ENCODE measurements at places on chromosomes 6 and 20.

DNA sequence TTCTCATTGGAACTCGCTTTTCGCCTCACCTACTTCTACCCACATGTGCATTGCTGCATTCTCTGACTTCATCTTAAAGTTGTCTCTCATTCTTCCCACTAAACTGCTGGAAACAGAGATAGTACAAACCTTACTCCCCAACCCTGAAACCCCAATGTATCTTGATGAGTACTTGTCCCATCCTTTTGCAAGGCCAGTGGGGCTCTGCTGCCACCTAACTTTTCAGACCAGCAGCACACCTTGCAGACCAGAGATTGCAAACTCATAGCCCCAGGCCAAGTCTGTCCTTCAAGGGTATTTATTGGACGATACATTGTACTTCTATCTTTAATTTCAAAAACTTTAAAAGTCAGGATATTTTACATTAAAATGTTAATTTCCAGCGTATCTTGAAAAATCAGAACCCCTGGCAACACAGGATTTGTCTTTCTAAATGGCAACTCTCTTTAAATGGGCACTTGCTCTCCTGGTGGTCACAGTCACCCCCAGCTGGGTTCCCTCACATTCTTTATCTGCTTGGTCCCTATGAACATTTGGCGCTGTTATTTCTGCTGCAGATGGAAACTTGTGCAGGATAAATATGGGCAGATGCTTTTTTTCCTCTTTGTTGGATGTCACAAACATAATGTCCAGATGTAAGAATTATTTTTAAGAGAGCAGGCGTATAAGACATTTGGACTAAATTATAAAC, 83.9 kb downstream of the SOD2 start:
- DNase-seq: no peak

DNA sequence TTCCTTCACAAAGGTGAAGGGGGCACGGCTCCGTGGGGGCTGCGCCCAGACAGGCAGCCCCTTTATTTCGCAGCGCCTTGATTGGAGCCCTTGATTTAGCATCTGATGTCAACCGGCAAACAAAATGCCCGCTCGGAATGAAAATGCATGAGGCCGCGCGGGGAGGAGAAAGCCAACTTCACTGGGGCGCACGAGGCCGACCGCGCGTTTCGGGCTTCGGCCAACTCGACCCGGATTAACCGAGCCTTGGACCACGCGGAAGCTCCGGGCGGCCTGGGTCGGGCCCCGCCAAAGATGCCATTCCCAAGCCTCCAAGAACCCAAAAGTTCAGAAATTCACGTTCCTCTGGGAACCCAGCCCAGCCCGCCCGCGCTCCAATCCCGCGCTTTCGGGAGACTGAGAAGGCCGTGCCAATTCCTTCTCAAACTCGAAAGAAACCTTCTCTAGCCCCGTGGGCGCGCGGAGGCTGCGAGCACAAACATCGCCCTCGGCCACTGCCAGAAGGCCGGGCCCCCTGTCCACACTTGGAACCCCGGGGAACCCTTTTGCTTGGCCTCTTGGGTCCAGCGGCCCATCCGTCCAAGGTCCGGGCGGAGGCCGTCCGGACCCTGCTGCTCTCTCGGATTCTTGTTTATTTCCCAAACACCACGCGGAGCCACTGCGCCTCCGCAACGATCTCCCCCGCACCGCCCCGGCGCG, 879 bp upstream of the INSM1 start:
- DNase-seq: no peak

GRCh38 chr6:19983374-19983773, 146.2 kb downstream of the ID4 start:
- no peak for DNase-seq

DNA sequence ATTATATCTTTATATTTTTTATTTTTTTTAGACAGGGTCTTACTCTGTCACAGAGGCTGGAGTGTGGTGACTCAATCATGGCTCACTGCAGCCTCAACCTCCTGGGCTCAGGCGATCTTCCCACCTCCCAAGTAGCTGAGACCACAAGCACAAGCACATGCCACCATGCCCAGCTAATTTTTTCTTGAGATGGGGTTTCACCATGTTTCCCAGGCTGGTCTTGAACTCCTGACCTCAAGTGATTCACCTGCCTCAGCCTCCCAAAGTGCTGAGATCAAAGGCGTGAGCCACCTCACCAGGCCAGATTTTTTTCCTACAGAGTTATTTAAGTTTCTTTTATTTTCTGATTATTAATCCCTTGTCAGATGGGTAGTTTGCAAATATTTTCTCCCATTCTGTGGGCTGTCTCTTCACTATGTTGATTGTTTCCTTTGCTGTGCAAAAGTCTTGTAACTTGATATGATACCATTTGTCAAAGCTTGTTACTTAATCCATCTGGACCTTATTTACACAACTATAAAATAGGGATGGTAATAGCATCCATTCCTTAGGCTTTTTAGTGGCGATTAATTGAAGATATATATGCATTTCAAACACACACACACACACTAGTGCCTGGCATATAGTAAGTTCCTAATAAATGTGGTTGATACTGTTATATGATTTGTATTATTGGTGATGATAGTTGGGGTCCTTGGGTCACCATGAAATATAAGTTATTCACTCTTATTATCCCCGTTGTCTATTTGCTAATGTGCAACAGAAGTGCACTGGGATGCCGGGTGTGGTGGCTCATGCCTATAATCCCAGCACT, 187.1 kb downstream of the BCAS1 start:
- DNase-seq: no peak

DNA sequence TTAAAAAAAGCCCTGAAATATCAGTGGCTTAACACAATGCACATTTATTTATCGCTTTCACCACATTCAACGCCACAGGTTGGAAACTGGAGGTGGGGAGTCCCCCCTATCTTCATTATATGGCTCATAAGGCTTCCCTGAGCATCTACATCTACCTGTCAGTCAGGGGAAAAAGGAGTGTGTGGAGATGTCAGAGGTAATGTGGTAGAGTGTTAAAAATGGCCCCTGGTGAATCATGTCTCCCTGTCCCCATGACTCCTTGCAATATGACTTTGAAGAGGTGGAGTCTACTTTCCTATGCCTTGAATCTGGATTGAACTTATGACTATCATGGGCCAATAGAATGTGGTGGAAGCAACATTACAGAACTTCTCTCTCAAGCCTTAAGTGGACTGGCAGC, 65.5 kb upstream of the BTBD3 start:
- DNase-seq: no peak

GRCh38 chr6:34385793-34386195, 6.7 kb downstream of the NUDT3 start:
- DNase-seq: no peak

DNA sequence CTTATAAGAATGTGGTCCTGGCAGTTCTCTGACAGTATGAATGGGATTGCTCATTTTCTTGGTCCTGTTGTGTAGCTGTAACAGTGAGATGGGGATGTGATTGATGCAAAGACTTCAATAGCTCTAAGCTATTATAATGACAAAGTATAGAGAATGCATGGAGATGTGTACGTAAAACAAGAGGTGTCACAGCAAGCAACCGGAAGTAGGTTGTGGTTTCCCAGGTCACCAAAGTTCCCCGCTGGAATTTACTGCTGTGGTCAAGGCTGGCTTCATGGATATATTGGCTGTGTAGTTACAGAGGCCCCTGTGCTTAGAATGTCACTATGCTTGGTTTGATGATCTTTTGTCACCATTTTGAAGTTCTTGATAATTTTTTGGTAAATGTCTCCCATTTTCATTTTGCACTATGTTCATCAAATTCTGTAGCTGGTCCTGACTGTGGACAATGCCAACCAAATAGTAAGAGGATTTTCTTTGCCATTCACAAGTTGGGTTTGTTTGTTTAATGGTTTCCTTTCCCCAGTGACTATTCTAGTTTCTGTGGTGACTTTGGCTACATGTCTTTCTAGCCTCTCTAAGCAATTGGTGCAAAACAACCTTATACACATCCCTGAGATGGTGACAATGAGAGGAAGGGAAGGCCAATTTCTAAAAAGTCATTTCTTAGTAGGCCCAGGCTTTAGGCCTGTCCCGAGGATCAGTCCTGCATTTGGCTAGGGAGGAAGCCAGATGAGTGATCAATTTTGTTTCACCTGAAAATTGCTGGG, 10.5 kb downstream of the DNAH8 start:
- DNase-seq: peak; percentile 18

- no peak for DNase-seq
Observed at GRCh38 chr20:41054847-41055230, 26.2 kb downstream of the TOP1 start.

- DNase-seq: no peak
Observed at GRCh38 chr20:24668384-24668702, 198.9 kb downstream of the SYNDIG1 start.

DNA sequence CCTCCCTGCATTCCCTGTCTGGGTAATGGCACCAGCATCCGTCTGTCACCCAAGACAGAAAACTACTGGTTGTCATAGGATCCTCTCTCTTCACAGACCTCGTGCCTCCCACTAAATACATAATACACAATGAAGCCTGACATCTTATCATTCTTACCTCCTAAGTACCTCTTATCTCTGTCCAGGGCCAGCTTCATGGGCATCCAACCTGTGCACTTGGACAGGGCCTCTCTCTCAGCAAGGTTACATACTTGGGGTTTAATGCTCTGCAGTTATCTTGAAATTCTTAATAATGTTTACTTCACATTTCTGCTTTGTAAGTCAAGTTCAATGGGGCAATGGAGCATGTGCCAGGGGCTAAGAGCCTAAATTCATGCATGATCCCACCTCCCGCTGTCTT, 30.8 kb upstream of the KLHL31 start:
- DNase-seq: no peak

DNA sequence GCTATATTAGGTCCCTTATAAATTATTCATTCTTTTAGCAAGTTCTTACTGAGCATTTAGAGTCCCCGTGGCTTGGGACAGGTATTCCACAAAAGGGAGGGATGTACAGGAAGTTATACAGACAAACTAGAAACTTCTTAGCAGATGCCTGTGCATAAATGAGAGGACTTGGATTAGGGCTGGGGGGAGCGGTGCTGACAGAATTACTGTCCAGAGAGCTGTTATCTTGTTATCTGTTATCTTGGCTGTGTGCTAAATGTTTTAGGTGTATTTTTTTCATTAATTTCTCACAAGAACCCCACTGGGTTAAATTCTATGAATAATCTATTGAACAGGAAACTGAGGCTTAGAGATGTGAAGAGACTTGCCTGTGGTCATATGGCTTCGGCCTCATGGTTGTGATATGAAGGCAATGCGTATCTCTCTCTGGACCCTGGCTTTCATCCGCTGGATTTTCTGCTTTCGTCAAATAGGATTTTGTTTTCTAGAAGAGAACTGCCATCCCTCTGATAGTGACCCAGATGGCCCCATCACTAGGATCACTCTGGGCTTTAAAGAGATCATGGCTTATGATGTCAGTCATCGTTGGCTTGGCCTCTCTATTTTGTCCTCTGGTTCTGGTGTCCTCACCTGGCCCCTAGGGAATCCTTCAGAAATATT, 32.3 kb upstream of the RREB1 start:
- no peak for DNase-seq

DNA sequence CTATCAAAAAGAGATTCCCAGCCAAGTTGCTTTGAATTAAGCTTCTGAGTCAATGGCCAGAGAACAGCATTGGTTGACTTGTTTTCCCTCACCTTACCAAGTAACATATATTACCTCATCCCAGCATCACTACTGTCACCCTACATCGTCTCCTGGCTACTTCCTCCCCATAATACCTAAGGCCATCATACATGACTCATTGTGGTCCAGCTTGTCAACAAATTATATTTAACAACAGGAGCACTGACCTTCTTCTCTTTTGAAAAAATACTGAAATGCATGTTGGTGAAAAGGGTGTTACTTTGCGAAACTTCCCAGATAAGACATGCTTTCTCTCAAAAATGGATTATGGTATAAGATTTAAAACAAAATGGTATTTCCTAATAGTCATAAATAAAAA, 106.9 kb downstream of the TBX18 start:
- DNase-seq: no peak

- DNase-seq: no peak
Observed at GRCh38 chr6:128631031-128631430, 110.6 kb upstream of the PTPRK start.

DNA sequence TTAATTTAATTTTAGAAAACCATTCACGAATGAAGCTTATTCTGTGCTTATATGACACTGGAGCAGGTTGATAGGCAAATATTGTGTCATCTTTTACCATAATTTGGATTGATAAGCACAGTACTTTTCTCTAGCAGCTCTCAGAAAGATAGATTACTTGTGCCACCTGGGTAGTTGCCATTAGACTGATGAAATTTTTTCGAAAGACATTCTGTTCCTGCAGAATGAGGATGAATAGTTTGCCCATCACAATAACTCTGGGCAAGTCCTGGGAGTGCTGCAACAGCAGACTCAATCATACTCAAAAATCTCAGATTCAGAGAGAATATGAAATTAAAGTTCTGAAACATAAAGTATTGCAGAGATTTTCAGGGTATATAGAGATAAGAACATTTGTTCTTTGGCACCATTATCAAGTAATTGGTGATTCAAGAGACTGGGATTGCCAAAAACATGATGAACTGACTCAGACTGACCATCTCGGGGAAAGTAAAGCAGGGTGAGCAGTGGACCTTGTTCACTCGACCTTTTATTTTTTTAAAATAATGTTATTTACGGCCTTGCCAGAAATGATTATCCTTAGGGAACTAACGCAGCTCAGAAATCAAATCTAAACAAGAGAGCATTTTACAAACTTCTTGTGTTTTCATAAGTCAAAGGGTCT, 65.8 kb upstream of the PTCHD4 start:
- no peak for DNase-seq

DNA sequence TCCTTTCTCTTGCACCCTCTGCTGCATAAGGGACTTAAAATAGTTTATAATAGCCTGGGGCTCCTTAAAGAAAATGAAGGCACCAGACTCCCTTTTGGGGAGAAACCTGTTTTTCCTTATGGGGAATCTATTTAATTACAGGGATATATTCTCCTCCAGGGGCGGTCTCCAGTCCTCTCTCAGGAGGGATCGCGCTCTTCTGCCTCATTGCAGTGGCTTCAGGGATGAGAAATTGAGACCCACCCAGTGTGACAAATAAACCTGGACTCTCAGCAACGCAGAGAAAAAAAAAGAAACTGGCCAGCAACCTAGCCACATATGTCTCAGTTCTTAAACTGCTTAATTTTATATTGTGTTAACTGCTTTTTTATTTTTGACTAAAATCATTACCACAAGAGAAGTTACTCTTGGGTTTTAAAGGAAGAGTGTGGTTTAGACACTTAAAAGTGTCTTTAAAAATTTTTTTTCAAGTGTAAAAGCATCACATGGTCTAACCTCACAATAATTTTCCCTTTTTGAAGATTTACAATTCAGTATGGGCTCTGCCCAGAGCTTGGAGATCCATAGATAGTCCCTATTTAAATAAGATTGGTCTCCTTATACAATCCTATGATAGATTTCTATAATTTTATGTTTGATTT, 11.7 kb upstream of the GOPC start:
- DNase-seq: no peak

DNA sequence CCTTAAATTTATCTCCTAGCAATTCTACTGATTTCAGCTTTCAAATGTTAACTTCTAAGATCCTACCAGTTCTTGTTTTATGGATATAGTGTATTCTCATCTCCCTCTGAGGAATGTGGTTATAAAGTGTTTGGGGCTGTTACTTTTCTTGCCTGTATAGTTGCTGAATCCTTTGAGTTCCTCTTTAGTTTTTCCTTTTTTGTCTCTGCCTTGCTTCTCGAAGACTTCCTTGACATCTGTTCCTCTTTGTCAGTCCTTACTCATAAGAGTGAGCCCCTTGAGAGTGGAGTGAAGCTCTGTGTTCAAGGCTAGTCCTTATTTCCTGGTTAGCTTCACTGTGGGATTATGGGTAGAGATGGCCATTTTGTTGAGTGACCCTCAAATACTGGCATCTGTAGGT, 84.6 kb downstream of the ELOVL4 start:
- no peak for DNase-seq

- no peak for DNase-seq
Observed at GRCh38 chr6:165222315-165223025, 86.9 kb downstream of the C6orf118 start.

GRCh38 chr6:65638047-65638831, 68.8 kb downstream of the EYS start:
- DNase-seq: peak; percentile 4

Measured in HTR-8/SVneo (cell line).